ENCODE measurements at places on chromosomes 2 and 18.

DNA sequence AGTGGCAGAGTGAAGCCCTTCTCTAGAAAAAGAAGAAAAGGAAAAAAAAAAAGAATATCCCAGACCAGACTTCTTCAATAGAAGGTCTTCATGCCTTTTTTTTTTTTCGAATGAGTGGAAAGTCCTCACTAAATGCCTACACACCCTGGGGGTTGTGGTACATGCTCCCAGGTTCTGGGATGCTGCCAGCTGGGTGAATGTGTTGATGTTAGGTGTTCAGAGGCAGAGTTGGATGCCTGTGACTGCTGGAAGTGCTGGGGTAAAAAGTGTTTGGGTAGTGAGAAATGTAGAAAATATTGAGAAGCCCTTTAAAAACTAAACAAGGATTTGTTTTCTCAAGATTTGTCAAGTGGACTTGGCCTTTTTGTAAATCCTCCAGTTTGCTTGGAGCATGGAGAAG, 318.6 kb downstream of the SLC4A3 start:
- DNase-seq, result no peak

GRCh38 chr2:53265544-53266299, 501.9 kb upstream of the CHAC2 start:
- no peak for DNase-seq

- DNase-seq, result no peak
Observed at GRCh38 chr18:8654503-8655451, 45.5 kb downstream of the RAB12 start.

GRCh38 chr2:127642706-127643438, 3.1 kb upstream of the GPR17 start:
- no peak for DNase-seq

GRCh38 chr2:180657054-180657453, 323.4 kb upstream of the UBE2E3 start:
- DNase-seq, result no peak

- no peak for DNase-seq
Observed at GRCh38 chr2:101790857-101791256, 93.3 kb downstream of the MAP4K4 start.

DNA sequence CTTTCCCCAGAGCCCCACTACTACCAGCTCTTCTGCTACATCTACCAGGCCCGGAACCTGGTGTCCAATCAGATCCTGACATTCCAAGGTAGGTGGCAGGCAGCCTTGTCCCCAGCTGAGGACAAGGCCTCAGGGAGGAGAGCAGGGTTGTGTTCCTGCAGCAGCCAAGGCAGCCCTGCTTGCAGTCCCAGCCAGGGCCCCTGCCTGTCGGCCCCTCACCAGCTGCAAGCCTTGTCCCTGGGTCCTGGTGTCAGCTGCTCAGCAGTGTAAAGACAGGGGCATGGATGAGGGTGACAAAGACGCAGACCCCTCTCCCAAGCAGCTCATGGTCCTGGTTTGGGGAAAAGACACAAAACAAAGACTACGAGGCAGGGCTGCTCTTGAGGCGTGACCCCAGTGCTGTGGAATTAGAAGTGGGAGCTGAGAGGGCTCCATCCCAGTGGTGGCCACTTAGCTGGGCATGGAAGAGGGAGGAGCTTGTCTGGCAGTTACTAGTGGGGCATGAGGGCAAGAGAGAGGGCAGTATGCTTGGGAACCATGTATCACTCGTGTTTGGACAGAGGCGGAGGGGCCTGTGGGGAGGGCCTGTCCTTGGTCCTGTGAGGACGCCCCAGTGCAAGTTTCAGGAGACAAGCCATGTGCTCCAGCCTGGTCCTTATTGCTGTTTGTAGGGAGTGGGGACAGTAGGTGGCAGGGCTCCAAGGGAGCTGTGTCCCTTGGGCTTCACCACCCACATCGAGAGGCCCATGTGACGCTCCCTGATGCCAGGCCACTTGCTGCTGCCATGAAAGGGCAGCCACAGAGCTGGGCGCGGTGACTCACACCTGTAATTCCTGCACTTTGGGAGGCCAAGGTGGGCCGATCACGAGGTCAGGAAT, 47.5 kb downstream of the LMAN2L start:
- DNase-seq, result no peak

GRCh38 chr2:30310371-30310770, 79.0 kb downstream of the LBH start:
- DNase-seq, result no peak
